Stimulated activated CD8-positive, alpha-beta memory T cell treated with anti-CD3 and anti-CD28 coated beads, Interleukin-4, amount 100 ng/mL, for 4 hours (primary cell): ENCODE measurements at places on chromosomes 2 and 18.

DNA sequence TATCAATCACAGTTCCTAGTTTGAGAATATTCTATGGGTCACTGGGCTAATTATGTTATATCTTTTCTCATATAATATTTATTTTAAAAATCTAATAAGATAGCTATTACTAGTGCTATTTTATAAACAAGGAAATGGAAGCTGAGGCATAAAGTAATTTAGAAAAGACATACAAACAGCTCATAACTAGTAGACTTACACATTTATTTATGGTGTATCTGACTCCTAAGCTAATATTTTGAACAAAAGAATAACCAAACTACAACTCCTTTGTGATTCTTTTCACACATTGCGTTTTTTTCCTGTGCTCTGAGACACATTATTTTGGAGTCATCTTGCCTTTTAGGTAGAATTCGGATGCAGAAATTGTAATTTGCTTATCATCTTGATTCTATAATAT, 742.0 kb upstream of the LRRTM4 start:
- no peak for DNase-seq

- DNase-seq = peak; percentile 53
These were observed at the start of gene MAPRE3 for GRCh38 chr2:26970244-26970927. TSS of gene MAPRE3 (plus strand) at chr2:26970637. CDS start at chr2:27022219, 51,582 bp downstream.

DNA sequence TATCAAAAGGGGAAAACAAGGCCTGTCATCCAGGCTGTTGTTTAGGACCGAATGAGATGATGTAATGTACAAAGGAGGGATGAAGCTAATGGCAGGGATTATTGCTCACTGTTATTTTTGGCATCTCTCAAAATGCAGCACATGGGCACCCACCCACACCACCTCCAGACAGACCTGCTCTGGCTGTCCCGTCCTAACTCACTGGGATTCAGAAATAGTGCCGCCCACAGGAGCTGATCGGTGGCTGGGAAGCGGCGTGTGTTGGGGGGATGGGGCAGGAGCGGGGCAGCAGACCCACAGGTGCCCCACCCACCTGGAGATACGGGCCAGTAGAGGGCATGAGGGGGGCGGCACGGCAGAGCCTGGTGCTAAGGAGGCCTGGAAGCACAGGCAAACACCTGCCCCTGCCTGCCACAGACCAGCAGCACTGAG, 52.2 kb downstream of the CRACDL start:
- no peak for DNase-seq

GRCh38 chr2:171703574-171704347, 16.5 kb downstream of the DYNC1I2 start:
- DNase-seq = no peak

DNA sequence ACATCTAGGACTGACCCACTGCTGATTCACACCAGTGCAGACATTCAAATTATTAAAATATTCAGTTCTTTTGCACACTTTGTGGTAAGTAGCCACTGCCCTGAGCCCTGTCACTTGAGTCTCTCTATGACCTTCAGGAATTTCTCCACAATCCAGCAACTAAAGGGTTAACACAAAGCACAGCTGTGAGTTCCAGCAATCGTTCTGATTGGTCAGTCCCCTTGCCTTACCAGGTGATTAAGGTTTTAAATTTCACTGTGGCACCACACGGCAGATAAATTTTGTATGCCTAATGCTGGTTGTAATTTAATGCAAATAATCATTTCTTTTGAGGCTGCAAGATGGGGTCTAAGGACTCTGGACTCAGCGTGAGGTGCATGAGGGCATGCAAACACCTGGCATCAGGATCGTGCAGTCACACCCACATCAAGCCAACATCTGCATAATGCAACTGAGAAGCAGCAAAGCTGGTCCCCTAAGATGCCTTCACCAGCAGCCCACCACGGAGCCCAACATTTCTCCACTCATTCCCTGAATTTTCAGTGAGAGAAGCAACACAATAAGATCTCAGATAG, 36.6 kb downstream of the SLC14A1 start:
- DNase-seq = no peak

- DNase-seq = no peak
These were observed 68.9 kb downstream of the MEX3C start for GRCh38 chr18:51128533-51128932.

GRCh38 chr2:138518860-138519259, 17.3 kb downstream of the SPOPL start:
- DNase-seq = no peak
